Stimulated activated CD4-positive, alpha-beta T cell treated with anti-CD3 and anti-CD28 coated beads, Interleukin-1b, Interleukin-23, amount 100 ng/mL, for 4 hours (primary cell): ENCODE measurements at places on chromosomes 3 and 15.

- DNase-seq: no peak
These were observed 895.6 kb downstream of the ROBO1 start for GRCh38 chr3:78872195-78872594.

DNA sequence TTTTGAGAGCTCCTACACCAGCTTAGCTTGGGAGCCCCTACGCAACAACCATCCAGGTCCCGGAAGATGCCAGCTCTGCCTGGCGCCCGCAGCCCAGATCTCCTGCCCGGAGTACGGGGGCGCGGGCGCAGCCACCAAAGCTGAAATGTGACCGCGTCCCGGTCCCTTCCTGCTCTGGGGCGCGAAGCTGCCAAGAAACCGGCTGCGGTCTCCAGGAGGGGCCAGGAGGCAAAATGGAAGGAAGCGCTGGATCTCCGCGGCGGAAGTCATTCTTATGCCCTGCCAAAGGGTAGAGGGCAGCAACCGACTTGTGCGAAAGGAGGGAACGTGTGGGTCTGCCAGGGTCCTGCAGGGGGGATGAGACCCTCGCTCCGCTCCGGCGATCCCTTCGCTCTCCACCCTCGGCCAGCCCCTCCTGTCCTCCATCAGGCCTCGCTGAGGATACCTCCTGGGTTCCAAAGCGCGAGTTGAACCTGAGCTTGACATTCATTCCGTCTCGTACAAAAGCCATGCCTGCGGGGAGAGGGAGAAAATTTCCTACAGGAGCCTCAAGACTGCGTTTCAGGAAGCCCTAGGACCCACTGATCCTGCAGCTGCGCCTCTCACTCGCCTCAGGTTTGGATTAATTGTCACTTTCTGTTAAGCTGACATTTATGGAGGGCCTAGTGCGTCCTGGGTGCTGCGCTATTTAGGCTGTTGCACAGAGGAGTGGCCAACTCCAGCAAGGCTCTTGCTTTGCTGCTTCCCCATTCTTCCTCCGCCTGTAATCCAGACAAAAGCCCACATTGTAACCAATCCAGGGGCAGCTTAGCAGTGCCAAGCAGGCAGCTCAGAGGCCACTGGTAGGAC lies 98.3 kb upstream of the VGLL3 start:
- no peak for DNase-seq

DNA sequence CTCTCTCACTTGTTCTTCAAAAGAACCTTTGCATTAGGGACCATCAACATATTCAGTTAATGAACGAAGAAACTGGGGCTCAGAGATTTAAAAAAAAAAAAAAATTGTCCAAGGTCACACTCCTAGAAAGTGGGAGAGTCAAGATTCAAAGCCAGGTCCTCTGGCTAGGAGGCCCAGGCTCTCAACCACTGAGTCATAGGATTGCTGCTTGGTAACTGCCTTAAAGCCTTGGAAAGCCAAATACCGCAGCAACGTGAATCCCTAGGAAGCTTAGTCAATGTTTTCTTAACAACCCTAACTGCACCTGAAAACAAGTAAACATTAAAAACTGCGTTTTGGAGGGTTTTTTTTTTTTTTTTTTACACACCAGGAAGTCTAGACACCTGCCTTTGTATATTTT lies 156.8 kb downstream of the WNT5A start:
- DNase-seq: no peak

GRCh38 chr15:90297021-90297420 lies 31.5 kb downstream of the NGRN start:
- DNase-seq: no peak

DNA sequence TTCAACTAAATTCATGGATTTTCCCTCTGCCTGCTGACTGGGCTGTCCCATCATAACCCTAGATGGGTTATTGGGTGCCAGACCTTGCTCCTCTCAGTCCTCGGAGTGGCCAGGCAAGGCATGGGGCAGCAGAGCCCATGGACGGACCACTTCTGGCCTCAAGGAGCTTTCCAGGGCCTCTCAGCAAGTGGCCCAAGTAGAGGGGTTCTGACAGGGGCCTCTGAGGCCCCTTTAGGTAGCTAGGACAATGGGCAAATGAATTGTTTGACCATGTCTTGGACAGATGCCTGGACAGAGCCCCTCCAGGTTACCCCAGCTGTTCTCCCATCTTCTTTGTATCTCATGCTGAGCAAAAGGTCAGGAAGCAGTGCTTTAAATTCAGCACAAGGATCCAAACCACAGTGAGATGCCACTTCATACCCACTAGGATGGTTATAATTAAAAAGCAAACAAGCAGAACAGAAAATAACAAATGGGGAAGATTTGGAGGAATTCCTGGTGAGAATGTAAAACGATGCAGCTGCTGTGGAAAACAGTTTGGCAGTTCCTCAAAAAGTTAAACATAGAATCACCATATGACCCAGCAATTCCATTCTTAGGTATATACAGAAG lies 61.6 kb downstream of the SPSB4 start:
- no peak for DNase-seq

DNA sequence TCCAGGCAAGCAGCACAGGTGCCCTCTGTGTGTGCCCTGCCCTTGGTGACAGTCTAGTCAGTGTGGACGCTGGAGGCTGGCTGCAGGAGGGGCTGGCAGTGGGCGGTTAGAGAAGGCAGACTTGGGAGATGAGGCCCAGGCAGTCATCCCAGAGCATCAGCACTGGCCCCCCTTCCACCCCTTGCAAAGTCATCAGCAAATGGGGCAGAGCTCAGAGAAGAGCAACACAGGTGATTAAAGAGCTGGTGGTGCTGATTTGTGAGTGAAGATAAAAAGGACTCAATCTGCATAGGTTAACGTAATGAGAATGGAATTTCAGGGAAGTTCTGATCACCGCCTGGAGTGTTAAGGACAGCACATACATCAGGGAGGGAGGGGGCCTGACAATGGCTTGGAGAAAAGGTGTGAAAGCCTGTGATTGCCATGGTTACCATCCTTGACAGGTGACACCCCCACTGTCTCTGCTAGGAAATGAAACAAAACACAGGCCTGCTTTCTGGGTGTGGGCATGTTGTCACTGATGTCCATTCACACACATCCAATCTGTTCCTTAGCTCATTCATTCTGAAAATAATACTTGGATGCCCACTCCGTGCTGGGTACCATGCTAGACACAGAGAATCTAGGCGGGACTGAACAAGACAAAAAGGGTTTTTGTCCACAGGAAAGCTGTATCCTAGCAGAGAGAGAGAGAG lies 269.6 kb upstream of the ST8SIA2 start:
- DNase-seq: no peak

GRCh38 chr3:36957063-36957462 lies 12.2 kb upstream of the TRANK1 start:
- DNase-seq: no peak

DNA sequence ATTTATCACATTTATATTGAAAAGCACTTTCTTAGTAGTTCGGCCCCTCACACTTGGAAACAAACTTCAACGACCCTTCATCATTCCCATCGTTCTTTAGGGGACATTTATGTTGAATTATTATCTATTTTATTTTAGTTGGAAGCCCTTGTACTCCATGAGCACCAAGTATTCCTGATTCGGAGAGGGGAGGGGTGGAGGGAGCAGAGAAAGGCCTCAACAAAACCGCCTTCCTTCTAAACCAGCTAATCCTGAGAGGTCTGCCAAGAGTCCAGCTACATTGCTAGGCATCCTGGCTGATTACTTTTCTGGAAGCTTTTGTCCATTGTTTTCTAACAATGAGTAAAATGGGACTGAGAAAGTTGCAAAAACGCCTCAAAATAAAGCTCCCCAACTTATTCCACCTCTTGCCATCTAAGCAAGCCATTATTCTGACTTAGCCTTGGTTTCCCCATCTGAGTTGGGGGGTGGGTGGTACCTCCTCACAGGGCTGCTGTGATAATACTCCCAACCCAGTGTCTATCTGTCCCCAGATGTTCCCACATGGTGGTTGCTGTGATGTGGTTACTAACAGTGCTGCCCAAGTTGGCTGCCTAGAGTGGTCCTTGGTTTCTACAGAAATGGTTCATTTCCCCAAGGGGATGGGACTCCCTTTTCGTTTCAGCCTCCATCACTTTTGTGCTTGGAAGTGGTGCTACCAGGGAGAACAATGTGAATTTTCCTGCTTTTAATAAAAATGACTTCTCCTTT lies 1.2 kb upstream of the TMEM158 start:
- DNase-seq: no peak

- no peak for DNase-seq
These were observed 190.9 kb downstream of the RPLP1 start for GRCh38 chr15:69643476-69643875.

GRCh38 chr3:162143180-162143579 lies 646.6 kb downstream of the OTOL1 start:
- no peak for DNase-seq

DNA sequence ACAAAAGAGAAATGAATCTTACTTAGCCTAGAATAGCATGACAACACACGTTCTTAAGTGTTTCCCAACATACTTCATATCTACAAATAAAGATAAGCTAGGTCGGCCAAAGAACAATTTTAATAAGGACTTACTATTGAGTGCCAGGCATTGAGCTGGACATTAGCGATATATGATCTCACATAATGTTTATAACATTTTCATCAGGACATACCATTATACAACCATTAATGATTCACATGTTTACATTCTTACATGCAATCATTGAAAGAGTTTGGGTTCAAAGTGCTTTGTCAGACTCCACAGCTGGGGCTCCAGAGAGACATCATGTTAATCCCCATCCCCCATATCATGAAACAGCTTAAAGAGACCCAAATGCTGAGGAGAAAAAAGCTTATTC lies 189.0 kb downstream of the STT3B start:
- no peak for DNase-seq

DNA sequence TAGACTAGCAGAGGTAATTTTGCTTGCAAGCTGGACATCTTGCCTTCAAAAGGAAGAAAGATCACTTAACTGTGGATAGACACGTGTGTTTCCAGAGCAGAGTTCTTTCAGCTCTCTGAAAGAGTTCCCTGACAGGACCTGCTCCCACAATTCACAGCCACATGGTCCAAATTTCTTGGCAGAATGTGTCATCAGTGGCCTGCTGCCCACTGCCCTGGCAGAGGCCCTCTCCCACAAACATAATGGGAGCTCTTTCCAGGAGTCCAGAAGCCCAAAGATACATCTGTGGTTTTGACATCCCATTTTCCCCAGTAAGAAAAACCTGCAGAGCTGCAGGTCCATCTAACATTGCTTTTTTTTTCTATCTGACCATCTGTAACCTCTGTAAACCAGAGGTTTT lies 48.3 kb downstream of the SERPINI1 start:
- DNase-seq: no peak

DNA sequence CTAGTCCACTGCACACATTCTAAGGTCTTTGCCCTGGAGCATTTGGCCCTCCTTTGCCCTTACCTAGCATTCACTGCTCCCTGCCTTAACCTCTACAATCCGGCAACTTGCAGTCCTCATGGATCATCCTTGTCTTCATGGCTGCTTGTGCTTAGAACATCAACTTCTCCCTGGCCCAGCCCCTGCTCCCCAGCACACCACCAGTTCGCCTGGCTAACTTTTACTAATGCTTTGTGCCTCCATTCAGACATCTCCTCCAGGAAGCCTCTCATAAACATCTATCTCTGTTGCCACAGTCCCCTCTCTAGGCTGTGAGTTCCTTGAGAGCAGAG lies 57.1 kb downstream of the AAGAB start:
- DNase-seq: no peak

DNA sequence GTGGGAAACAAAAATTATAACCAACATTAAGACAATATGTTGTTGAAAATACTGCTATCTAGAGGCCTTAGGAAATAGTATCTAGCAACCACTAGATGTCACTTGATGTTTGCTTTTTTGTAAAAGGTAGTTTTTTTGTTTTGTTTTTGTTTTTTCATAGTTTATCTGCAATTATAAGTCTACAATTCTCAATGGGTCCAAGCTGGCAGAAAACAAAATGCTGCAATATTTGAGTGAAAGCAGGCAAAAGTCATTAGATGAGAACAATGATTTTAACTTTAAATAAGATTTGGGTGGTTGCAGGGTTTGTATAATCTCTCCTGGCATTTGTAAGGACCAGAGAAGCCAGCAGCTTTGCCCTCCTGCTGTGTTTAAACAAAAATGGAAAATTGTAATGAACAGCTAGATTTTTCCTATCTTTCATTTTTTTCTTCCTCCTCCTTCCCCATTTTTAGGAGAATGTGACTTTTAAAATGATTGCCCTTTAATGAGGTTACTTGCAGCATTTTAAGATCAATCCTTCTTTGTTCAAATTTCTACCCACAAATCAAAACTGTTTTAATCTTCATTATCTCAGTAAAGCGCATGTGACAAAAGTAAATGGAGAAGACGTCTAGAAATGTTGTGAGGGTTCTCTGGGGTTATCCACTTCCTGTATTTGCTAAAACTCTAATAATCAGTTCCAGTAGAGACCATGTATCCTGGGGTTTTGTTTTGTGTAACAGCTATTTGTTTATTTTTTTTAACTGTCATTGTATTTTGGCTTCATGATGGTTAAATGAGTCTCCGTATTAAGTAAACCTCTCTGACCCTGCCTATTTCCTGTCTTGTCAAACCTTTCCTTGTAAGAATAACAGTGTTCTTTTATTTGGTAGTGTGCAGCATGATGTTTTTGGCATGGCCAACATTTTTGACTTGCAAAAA lies 27.3 kb downstream of the DUT start:
- DNase-seq: no peak
